ENCODE measurements at places on chromosomes 5 and 9.

GRCh38 chr5:37565062-37565670 lies 186.0 kb downstream of the WDR70 start:
- DNase-seq = no peak

GRCh38 chr5:77308154-77308960 lies 97.9 kb downstream of the PDE8B start:
- no peak for DNase-seq

GRCh38 chr5:54895816-54896341 lies 89.5 kb downstream of the ESM1 start:
- DNase-seq = no peak

- DNase-seq = no peak
Observed at GRCh38 chr5:113524927-113525326, 11.4 kb downstream of the YTHDC2 start.

DNA sequence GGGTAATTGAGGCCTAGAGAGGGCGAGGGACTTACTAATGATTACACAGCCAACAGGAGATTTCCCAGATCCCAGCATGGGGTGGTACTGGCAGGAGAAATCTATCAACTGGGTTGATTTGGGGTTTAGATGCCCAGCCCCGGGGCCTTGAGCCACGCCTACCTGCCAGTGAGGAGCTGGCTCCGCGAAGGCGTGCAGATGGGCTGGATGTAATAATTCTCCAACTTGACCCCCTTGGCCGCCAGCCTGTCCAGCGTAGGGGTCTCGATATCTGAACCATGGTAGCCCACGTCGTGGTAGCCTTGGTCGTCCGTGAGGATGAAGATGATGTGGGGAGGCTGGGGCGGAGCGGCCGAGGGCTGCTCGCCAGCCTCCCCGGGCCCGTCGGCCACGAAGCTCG lies 804 bp downstream of the ARSI start:
- DNase-seq = no peak

Data from NCI-H2107 (cell line).